Osteoblast (primary cell): ENCODE measurements at places on chromosomes 7 and 10. TPM values are rescaled to one million over a fixed set of nuclear protein-coding genes. Genes with fewer than 3 reads are reported as not detected.

The TET1 gene
- 3.8 and 4.0 TPM in 2 replicates for total RNA-seq

DNA sequence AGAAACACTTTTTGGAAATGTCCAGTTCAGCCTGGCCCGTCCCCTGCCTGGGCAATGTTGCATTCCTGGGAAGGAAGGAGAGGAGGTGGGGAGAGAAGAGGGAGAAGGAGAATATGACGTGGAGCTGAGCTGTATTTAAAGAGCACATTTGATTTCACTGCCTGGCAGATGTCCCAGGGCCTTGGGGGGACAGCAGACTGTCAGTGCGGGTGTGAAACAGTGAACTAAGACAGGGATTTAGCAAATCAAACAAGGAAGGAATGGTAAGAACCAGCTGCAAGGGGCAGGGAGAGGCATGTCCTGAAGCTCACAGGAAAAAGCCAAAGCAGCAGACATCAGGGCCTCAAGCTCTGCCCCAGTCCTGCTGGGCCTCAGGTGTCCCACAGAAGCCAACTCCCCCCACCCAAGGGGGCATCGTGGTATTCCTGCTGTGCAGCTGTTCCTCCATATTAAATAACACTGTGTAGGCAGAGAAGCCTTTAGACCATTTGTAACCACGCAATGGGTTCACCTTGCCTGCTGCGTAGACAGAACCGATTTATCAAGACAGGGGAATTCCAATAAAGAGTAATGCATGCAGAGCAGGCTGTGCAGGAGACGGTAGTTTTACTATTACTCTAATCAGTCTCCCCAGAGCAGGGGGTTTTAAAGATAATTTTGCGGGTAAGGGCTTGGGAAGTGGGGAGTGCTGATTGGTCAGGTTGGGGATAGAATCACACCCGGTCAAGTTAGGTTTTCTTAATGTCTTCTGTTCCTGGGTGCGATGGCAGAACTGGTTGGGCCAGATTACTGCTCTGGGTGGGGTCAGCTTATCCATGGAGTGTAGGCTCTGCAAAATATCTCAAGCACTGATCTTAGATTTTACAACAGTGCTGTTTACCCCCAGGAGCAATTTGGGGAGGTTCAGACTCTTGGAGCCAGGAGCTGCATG, 18.3 kb downstream of the LEP start:
- peak; percentile 81 for DNase-seq

The DYNC1I1 gene
- 2.2 and 2.9 TPM in 2 replicates for total RNA-seq

The CASP7 gene
- 17.4 and 21.7 TPM in 2 replicates for total RNA-seq

- DNase-seq = no peak
Observed at GRCh38 chr10:49457686-49458085, 61.8 kb upstream of the DRGX start.

- no peak for DNase-seq
Observed at GRCh38 chr7:10727636-10728035, 246.0 kb upstream of the PHF14 start.

DNA sequence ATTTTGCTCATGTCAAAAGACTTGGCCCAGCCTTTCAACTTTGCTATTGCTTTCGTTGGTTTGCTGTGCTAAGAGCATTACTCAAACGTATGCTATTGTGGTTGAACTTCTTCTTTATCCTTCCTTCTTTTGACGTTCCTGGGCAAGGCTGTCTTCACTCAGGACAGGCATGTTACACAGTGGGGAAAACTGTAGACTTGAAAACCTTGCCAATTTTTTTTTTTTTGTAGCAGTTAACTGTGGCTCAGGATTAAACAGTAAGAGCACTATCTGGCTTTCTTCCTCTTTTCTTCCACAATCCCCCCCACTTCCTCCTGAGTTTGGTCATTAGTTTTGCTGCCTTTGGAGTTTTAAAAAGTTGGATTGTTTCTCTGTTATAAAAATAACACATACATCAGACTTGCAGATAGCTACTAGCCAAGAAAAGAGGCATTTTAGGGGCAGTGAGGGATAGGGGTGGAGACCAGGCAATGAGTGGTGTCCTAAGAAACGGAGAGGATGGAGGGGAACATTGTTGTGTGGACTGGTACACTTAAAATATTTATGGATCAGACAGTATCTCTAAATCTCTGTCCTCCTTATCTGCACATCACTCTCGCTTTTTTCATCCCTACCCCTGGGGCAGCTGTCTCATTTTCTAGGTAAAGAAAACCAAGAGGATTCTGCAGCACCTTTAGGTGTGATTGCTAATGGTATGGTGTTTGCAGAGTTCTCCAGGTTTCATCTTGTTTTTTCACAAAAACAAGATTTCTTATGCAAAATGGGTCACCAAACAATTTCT, 181.7 kb downstream of the LRMDA start:
- no peak for DNase-seq

- peak; percentile 64 for DNase-seq
Observed at GRCh38 chr10:15715619-15716227, 4.0 kb downstream of the ITGA8 start.

- DNase-seq = no peak
Observed at GRCh38 chr10:77144656-77145055, 493.0 kb downstream of the KCNMA1 start.

DNA sequence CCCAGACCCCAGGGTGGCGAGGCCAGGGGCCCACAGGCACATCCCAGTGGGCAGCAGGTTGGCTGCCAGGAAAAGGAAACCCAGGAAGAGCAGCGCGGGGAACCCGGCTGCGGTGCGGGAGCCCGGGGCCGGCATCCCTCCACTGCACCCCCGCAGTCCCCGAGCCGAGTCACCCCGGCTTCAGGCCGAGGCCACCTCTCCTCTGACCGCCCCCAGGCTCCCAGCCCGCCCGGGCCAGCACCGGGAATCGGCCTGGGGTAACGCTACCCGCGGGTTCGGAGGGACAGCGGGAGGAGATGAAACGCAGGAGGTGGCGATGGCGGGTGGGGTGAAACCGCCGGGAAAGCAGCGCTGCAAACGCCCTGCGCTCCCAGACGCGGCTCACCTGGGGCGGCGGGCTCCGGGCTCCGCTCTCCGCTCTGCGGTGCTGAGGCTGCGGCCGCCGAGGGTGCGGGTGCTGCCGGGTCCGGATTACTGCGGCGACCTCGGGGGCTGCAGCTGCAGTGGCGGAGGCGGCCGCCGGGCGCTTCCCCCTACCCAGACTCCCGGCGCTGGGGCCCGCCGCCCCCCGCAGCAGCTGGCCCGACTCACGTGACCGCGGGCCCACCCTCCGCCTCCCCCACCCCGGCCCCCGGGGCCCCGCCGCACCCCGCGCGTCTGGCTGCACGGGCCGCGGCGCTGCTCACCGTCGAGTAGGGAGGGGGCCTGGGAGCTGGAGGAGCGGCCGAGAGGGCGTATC, at the start of gene SCRN1:
TSS of gene SCRN1 (minus strand) at position 545 of the 739 bp plus-strand sequence. CDS start 20,734 bp downstream, outside the sequence.
- DNase-seq = peak; percentile 92

The ECHDC3 gene
- total RNA-seq = 0.36 and 13.8 TPM in 2 replicates

DNA sequence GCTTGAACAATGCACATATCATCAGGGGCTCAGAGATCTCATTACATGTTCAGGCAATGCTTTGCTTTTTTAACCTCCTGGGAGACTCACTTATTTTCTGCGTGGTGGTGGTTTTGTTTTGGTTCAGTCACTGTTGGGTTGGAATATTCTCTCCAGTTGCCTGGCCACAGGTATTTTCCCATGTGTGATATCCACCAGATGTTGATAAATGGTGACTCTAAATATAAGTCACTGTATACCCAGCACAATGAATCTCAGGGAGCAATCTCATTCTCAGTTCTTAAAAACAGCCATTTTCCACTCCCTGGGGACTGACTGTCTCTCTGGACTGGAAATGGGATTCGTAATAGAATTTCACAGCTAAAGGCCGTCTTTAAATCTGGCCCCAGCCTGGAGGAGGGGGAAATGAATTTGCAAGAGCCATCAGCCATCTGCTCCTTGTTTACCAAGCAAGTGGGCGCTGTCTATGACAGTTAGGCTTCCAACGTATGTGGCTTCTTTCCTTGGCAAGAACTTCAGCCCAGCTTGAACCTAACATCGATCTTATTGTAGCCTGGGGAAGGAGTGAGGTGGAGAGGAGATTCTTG, 1106.2 kb downstream of the NRG3 start:
- no peak for DNase-seq

The FOXI2 gene
- not detected in 2 replicates for total RNA-seq

GRCh38 chr10:1089017-1089689, 33.0 kb downstream of the WDR37 start:
- DNase-seq = no peak

The CALCR gene
- total RNA-seq = not detected in 2 replicates

GRCh38 chr10:72276013-72276387, 2.3 kb downstream of the DDIT4 start:
- DNase-seq = no peak

DNA sequence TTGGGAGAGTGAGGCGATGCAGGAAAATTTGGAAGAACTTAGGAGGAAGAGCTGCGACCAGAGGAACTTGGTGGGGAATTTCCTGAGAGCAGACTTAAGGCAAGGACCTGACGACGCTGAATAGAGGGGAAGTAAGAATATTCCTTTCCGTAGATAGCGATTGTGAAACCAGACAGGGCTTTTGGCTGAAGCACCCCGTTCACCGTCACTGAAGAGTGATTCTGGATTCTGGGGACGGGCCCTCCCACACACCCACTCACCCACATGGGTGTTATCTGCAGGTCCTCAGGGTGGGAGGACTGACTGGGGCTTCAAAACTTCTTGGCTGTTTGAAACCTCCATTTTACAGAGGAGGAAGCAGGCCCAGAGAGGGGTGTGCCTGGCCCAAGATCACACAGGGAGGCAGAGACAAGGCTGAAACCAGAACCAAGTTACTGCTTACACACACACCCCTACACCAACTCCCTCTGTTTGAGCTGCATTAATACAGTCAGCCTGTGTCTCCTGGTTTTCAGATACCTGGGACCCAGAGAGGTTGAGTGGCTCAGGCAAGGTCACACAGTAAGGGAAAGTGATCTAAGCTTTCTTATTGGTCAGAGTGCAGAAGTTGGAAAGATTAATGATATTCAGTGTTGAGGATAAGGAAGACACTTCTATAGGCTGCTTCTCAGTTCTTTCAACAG, 37.2 kb upstream of the CDH23 start:
- DNase-seq = no peak

DNA sequence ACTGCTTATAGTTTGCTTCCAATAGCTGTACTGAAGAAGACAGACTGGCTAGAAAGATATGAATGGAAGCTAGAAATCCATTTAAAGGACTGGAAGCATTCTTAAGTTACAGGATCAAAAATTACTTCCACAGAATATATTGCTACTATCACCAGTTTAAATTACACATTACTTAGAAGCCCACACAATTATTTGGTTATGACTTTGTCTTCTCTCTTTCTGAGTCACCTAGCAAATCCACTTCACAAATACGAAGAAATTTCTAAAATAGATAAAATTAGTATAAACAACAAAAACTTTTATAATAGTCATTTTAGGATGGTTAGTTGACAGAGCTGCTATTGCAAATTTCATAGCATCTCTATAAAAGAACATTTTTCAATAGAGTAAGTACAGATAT, 108.1 kb downstream of the SNX13 start:
- DNase-seq = no peak

The IGFBP1 gene
- 0.59 and 4.0 TPM in 2 replicates for total RNA-seq

DNA sequence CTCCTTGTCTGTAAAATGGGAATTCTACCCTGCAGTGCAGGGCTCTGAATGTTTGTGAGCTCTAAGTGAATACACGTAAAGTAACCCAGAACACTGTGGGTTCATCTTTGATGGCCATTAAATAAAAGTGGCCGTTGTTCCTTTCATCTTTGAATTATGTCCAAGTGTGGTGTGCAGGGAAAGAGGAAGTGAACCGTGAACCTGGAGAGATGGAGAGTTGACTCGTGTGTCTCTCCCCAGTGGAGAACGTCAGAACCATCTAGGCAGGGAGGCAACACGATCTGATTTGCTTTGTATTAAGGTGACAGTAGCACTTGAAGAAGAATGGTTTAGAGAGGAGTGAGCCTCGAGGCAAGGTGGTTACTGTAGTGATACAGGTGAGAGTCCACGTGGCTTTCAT, 93.5 kb upstream of the GJD4 start:
- no peak for DNase-seq

GRCh38 chr7:127755521-127755920, 103.5 kb downstream of the SND1 start:
- no peak for DNase-seq

DNA sequence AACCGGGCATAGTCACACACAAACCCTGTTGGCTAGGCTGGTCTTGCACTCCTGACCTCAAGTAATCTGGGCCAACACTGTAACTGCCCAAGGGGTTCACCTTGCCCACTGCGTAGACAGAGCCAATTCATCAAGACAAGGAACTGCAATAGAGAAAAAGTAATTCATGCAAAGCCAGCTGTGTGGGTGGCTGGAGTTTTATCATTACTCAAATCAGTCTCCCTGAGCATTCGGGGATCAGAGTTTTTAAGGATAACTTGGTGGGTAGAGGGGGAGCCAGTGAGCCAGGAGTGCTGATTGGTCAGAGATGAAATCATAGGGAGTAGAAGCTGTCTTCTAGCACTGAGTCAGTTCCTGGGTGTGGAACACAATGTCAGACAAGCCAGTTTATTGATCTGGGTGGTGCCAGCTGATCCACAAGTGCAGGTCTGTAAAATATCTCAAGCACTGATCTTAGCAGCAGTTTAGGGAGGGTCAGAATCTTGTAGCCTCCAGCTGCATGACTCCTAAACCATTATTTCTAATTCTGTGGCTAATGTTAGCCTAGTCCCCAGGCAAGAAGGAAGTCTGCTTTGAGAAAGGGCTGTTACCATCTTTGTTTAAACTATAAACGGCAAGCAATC, 15.6 kb upstream of the FXYD4 start:
- no peak for DNase-seq

DNA sequence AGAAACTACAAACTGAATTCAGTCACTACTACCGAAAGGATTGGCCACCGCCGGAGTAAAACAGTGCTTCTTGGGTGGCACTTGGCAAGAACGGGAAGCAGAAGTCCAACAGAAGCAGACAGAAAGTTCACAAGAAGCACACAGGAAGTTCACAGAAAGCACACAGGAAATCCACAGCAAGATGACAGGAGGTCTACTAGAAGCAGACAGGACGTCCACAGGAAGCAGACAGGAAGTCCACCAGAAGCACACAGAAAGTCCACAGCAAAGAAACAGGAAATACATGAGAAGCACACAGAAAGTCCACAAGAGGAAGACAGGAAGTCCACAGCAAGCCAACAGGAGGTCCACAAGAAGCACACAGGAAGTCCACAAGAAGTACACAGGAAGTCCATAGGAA, 399.2 kb upstream of the AUTS2 start:
- no peak for DNase-seq

- no peak for DNase-seq
Observed at GRCh38 chr10:3000048-3000447, 67.3 kb upstream of the PFKP start.

DNA sequence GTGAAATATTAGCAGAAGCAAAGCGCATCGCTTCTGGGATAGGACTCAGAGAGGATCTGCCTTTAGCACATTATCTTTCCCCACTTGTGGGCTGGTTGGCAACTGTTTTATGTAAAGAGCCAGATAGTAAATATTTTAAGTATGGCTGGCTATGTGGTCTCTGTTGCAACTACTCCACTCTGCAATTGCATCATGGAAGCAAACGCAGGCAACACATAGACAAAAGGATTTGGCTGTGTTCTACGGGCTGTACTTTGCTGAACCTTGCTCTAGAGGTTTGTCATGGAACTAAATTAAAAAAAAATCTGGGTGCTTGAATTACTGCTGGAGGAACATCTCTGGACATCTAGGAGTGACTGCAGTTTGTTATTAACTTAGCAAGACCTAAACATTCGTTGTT, 307.8 kb upstream of the TPK1 start:
- no peak for DNase-seq

The LRRN3 gene
- 2.2 and 2.4 TPM in 2 replicates for total RNA-seq

The CCDC3 gene
- total RNA-seq = 0.29 and 0.72 TPM in 2 replicates

GRCh38 chr10:86139066-86139657, 227.4 kb downstream of the GRID1 start:
- no peak for DNase-seq

The OR6B1 gene
- not detected in 2 replicates for total RNA-seq
